ENCODE measurements at places on chromosomes 16 and 17.
A peak's percentile ranks its signal among the peaks of the same experiment; 100 is the strongest.

DNA sequence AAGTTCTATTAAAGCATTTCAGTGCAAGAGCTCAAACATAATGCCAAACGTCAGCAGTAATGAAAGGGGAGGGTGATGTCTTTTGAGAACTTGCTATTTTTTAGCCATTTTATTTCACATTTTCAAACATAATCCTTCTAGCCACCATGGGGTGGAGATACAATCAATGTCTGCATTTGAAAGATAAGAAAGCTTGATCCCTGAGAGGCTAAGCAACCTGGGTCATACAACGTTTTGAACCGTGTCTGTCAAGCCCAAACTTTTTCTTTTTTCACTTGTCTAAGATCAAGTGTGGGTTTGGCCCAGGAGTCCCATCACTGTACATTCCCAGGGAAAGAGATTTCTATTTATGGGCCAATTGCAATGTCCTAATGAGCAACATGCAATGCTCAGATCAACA, 331.1 kb downstream of the SLC39A11 start:
- no peak for DNase-seq

DNA sequence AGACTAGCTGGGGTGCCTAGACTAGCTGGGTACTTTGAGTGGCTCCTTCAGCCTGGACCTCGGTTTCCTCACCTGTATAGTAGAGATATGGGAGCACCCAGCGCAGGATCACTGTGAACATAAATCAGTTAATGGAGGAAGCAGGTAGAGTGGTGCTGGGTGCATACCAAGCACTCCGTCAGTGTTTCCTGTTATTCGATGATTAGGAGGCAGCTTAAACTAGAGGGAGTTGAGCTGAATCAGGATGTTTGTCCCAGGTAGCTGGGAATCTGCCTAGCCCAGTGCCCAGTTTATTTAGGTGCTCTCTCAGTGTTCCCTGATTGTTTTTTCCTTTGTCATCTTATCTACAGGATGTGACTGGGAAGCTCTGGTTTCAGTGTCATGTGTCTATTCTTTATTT, 8.4 kb upstream of the TMEM235 start:
- DNase-seq: no peak

DNA sequence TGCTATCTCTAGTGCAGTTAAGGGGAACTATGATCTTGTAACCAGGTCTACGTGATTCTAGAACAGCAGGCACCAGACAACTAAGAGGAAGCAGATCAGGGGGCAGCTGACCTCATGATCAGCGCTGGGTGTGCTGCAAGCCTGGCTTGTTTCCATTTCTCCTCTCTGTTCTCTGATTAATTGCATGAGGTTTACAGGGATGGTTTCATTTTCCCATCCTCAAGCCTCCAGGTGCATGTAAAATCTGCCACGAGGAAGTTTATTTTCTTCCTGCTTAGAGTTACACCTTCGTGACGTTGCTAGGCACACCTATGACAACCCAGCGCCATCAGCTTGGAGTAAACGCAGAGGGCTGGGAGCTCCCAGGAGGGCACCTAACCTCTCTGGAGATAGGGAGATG, 4.3 kb upstream of the NUPR1 start:
- no peak for DNase-seq

DNA sequence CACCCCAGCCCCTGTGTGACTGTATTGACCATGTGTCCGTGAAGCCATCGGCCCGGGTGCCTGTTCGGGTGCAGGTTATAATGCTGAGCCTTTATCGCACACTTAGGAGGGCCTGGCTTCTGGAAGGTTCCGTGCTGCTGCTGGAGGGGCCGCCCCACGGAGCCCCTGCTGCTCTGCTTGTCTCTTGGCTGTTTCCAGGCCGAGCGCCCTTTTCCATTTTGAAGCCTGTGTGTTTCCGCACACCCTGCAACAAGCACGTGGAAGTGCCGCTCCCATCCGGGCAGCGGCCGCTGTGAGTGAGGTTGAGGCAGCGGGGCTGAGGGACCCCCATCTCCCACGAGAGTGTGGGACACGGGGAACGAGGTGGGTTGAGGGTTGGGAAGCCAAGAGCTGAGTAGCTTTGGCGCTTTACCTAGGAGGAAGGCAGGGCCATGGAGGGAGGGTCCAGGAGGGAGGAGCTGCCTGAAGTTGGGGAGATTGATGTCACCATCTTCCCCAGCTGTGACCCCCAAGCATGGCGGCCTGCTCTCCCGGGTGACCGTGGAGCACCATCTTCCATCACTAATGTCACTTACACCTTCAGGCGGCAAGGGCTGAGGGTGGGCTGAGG, 200.1 kb upstream of the GSE1 start:
- no peak for DNase-seq

DNA sequence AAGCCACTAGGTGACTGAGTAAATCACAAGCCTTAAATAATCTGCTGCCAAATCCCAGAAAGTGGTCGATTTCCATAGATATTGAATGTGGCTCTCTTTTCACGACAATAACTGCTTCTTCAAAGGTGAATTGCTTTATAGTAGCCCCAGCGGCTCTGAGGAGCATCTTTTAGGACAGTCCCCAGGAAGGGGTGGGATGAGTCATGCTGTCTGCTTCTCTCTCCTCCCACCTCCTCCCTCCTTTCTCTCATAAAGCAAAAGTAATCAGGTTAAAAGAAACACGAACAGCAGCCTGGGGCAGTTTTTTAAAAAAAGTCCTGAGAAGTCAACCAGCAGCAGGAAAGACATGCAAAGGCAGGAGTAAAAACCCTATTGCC, 1.8 kb downstream of the KIAA0513 start:
- DNase-seq: no peak

- no peak for DNase-seq
Observed at GRCh38 chr16:4385066-4385788, 13.6 kb downstream of the VASN start.

GRCh38 chr16:50665128-50665878, 15.8 kb downstream of the SNX20 start:
- DNase-seq: peak; percentile 89

DNA sequence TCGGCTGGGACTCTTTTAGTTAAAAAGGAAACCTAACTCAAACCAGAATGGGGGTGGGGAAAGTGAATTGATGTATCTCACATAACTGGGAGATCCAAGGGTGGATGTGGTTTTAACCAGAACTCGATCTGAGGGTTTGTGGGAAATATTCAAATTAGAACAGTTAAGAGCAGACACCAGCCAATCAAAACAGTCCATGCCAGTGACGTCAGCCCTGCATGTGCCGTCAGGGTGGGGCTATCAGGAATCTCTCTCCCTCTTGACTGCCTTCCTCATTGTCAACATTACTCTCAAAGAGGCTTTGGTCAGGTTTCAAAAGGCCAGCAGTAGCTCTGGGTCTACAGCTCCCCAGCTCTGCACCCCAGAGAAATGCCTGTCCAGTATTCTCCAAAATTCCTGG, 94.2 kb upstream of the HSBP1 start:
- DNase-seq: no peak

- DNase-seq: no peak
Observed at GRCh38 chr17:59376506-59376905, 45.1 kb downstream of the YPEL2 start.

DNA sequence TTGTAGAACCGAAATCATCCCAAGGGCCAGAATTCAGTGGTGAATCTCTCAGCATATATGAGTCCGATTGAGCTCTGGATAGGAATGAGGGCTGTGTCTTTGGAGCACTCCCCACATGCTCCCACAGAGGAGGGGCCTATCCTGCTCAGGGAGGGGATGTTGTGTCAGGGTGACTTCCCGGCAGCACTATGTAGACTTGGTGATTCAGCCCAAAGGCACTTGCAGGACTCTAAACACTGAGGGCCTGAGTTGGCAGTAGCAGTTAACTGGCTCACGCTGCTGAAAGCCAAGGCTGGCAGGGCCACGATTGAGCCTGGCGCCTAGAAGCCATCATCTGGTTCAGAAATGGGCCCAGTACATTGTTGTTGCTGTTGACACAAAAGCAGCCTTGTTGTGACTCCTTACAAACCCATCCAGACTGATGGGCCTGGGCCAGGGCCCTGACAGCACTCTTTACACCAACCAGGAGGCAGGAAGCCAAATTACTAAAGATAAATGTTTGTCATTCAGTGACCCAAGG, 31.9 kb downstream of the NMT1 start:
- DNase-seq: no peak

- peak; percentile 97 for DNase-seq
Observed at GRCh38 chr17:48026502-48027321, 10.9 kb downstream of the COPZ2 start.

DNA sequence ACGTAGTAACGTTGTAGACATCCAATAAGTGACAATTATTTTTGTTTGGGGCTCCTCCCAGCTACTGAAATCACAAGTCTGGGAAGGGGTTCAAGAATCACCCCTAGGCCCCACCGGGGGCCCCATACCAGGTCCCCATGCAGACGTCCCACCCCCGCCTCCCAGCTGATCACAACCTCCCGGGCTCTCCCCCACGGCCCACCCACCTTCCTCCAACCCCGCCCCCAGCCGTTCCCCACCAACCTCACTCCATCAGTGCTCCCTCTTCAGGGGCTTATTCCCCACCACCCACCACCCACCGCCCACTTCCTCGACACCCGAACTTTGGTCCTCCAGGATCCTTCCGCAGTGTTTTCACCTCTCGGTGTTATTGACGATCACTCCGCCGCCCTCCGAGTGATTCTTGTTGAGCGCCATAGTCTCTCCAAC, 240 bp downstream of the WBP2 start:
- no peak for DNase-seq

GRCh38 chr16:85124636-85125346, 12.5 kb upstream of the CIBAR2 start:
- DNase-seq: no peak

- no peak for DNase-seq
Observed at GRCh38 chr17:63525190-63525946, 2.2 kb downstream of the KCNH6 start.

GRCh38 chr16:56748826-56749225, 18.9 kb downstream of the NUP93 start:
- no peak for DNase-seq

Measured in ecto neural progenitor cell (in vitro differentiated cells).